ENCODE measurements at places on chromosomes 3 and 15.
A peak's percentile ranks its signal among the peaks of the same experiment; 100 is the strongest.

GRCh38 chr15:94079459-94079858 is 151.9 kb upstream of the MCTP2 start:
- DNase-seq: no peak

DNA sequence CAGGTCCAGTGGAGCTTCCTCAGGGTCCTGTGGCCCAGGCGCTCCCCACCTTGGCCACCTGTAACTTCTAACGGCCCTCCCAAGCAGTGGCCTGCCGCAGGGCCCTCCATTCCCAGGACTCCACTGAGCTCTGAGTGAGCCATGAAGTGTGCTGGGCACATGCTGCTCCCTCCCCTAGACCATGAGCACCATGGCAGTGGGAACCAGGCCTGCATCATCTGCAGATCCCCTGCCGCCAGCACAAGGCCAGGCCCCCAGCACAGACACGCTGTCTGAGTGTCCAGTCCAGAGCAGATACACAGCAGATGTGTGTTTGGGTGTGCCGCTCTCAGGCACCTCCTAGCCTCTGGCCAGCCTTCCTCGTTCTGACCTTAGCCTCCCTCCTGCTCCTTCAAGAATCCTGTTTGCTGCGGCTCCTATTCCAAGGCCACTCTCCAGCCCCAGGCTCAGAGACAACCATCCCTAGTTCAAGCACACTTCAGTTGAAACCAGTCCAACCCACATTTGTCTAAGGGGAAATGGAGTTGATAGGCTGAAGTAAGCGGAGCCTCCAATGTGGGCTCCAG is 7.0 kb upstream of the KLF15 start:
- no peak for DNase-seq

DNA sequence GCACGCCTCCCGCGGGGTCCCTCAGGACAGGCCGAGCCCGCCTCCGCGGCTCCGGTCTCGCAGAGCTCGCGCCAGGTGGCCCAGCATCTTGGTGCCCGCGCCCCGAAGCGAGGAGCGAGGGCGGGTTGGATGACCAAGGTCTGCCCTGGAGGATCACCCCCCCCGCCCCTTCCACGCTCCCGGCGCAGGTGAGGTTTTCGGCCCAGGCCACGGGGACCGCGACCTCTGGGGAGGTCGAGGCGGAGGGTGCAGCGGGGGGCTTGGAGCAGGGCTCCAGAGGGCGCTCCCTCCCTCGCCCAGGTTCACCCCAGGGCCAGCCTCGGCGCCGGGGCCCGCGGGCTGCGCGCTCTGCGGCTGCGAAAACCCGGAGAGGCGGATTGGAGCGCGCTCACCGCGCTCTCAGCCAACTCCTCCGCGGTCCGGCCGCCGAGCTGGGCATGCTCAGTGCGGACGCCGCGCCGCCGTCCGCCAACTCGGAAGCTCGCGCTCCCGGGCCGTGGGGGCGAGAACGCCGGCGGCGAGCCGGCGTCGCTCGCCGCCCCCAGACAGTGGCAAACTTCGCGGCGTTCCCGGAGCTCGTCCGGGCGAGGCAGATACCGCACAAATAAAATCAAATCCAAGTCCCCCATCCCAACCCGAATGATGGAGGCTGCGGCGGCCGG is at the start of gene MED12L:
Gene MED12L (plus strand): TSS at position 438 of the 662 bp plus-strand sequence. CDS start 1,263 bp downstream, outside the sequence.
- peak; percentile 90 for DNase-seq

GRCh38 chr3:157122116-157122515 is 37.8 kb downstream of the CCNL1 start:
- no peak for DNase-seq

DNA sequence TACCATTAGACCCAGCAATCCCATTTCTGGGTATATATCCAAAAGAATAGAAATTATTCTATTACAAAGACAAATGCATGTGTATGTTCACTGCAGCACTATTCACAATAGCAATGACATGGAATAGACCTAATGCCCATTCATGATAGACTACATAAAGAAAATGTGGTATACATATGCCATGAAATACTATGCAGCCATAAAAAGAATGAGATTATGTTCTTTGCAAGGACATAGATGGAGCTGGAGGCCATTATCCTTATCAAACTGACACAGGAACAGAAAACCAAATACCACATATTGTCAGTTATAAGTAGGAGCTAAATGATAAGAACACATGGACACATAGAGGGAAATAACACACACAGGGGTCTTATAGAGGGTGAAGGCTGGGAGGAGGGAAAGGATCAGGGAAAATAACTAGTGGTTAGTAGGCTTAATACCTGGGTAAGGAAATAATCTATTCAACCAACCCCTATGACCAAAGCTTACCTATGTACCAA is 366.8 kb downstream of the EDEM1 start:
- no peak for DNase-seq

GRCh38 chr15:26311710-26312236 is 448.6 kb upstream of the ATP10A start:
- no peak for DNase-seq

DNA sequence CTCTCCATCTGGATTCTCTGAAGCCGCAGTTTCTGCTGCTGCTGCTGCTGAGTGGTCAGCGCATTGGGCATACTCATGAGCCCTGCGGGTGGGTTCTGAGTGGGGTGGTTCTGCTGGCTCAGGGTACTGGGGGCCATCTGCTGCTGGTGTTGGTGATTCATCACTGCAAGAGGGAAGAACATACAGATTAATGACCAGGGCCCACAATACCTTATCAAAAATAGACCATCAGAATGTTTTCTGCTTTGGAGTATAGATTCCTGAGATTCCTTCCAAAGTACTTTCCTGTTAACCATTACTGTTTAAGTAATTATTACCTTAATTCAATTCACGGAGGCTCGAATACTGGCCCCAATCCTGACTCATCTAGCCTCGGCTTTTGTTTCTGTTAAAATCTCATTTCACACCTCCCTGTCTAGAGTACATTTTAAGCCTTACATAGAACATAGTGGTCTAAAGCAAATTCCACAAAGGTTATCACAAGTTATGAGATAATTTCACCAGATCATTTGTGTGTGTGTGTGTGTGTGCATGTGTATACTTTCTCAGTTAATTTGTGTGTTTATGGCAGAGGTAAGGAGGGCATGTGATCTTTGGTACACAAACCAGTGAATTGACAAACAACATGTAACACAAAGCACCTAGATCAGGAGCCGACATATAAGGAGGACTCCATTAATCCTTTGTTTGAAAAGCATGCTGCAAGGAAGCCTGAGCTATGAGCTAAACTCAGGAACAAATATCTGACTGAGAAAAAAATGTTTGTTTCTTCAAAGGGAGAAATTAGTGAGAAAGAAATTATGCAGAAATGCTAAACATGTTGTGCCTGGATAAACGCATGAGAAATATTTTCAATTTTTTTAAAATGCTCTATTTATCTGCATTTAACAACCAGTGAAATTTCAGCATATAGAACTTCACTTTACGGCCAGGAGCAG is 68.1 kb downstream of the TM4SF4 start:
- no peak for DNase-seq

DNA sequence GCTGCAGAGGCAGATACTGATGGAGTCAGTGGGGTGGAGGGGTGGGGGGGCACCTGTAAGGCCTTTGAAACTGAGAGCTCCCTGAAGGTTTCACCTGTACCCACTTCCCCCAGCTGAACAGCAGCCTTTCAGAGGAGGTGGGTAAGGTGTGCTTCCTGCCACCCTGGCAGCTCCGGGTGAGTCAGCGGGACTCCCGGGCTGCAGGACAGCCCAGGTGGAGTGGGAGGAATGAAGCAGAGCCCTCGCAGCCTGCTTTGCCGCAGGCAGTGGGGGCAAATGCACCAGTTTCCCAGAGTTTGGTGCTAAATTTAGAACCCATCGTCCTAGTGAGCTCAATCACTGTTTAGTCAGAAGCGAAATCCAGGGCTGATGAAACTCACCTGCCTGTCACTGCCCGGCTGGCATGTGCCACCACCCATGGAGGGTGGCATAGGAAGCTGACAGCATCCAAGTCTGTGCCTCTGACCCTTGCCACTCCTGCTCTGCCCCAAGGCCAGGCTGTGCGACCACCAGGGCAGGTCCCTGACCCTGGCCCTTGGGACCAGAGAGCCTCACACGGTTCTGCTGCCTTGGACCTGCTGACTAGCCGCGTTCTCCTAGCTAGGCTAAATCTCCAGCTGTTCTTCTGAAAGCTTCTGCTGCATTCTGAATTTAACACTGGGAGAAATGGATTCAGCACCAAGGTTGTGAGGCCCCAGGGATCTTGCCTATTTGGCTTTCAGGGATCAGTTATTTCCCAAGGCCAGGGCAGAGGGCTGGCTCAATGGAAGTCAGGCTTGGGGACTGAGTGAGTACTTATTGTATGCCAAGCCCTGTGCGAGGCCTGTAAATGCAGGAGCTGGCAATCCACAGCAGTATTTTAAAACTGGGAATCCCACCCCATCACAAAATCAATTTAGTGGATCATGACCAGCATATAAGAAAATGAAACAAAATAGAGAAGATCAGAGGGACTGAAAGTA is 67.3 kb upstream of the RASGRF1 start:
- DNase-seq: no peak

DNA sequence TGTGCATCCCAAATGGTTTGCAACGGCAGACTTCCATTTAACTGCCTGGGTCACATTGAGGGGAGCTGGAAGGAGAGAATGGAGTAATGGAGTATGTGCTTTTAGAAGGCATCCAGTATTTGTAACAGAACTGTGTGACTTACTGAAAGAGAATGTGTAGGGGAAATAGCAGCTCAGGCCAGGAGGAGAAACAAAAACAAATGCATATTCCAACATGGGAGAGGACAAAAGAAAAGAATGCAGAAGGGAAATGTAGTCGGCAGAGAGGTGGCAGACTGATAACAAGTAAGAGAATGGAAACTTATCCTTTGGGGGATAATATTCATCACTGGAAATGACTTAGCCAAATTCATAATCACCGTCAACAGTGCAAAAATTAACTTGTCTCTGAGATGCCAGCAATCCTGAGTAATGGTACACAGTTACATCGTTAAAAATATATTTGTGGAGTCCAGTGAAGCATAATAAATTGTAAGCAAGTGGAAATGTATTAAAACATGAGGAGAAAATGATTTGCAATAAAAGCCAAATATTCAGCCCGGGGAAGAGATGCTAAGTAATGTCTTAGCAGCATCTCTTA is 294.9 kb upstream of the SGO1 start:
- DNase-seq: no peak

GRCh38 chr3:171768281-171768900 is 41.9 kb downstream of the PLD1 start:
- DNase-seq: no peak

All from germinal center (tissue), 1 donor.